Kidney glomerular epithelial cell (primary cell): ENCODE measurements at places on chromosomes 3 and 15.

DNA sequence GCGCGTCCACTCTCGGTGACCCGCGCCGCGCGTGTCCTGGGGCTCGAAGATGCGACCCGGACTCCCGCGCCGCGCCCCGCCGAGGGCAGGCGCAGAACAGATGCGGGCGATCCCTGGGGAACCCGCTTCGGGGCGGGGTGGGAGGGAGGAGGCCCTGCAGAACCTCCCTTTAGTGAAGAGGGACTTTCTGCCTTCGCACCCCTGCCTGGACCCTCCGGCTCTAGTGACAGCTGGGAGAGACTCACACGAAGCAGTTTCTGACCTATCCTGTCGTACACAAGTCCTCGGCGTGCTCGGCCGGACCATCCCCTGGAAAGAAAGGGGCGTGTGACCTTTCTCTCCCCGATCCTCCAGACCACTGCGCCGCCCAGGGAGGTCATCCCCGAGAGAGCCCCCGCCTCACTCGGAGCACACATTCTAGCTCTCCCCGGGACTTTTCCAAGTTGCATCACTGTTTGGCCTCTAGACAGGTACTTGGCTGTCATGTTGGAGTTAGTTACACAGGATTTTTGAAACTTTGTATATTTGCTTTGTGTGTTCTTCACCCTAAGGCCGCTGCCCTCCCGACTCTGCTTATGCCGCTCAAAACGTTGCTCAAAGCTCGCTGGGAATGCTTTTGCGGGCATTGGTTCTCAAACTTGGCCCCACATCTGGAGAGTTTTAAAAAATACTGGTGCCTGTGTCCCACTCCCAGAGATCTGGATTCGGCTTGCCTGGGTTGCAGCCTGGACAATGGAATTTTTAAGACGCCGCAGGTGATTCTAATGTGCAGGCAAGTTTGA is 582 bp downstream of the CGNL1 start:
- DNase-seq, result no peak

DNA sequence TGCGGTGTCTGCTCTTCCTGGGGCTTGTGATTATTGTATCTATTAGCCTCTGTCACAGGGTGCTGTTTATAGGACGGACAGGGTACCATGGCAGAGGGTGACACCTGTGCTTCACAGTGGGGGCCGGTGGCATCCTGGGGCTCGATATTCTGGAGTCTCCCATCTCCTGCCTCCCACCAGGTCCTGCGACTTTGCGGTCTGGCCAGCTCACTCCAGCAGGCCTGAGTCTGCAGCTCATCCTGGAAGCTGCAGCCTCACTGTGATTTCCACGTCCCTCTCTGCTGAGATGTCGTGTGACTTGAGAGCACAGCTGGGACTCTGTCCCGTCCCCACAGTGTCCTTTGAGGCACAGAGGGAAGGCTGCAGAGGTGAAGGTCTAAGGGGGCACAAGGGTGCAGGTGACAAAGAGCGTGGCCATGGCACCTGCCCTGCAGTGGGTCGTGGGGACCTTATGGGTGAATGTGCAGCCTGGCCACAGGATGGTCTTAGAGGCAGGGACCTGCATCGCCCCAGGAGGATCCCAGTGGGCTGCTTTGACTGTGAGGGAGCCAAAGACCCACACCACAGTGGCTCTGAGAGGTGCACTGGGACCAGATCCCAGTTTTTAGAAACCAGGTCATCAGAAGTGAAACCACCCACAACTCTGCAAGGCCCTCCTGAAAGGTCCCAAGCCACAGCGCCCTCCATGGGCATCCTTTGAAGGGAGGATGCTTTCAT is 172.8 kb downstream of the KLF13 start:
- DNase-seq, result no peak

DNA sequence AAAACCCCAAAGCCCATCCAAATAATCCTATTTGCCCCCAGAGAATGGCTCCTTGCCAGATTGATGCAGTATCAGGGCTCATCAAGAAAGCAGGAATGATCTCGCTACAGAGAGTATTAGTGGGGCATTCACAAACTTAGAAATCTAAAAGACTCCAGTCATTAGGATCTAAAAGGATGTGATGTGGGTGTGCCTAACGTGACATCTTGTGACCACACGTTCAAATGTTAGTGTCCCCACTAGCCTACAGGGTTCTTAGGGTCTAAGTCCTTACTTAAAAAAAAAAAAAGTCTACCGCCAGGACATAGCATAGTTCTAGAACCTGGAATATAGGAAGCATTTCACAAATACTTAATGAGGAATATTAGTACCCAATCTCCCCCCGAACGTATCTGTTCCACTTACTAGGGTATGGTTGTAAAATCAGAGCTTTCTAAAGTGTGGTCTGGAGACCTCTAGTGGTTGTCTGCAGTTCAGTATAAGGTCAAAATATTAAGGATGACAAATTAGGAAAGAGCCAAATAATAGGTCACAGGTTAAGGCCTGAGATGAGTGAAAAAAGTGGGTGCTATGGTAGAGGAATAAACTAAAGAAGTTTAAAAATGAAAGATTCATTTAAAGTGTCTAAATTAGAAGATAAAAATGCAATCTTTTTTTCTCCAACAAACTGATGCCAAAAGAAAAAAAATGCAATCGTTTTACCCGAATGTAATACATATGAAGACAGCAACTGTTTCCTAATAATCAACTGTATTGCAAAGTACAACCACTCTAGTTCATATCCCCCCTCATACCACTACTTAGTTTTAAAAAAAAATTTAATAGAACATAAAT is 4.2 kb upstream of the CHRM5 start:
- peak; percentile 34 for DNase-seq

DNA sequence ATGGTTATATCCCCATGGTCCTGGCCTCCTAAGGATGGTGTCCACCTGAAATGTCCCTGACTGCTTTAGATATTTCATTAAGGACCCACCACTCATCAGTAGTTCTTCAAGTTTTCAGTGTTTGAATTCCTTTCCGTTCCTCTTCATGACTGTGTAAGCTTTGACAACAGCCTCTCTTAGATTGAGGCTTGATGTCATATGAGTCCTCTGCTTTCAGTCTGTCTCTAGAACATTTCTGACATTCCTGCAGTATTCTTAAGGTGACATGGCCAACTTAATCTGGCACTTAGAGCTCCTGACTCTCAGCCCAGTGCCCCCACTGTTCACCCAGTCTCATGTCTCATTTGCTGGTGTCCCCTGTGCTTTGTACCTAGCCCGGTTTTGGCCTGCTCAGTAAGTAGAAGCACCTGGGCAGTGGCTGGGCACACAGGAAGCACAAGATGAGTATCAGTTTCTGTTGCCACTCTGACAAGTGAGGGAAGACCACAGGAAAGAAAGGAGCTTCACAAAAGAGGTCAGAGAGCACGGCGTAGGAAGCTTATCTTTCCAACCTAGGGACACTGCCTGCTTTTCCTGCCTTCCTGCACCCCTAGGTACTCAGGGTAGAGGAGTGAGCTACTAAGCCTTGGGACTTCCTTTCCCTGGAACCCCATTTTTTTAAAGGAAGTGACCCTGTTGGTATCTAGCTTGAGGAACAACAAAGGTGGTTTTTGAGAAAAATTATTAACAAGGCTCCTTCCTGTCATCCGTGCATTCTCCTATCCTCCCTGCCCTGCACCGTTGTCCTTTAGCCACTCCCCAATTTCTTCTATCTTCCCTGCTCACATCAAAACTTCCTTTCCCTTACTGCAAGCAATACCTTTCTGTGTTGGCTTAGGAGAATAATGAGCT is 103.1 kb downstream of the KLHL25 start:
- no peak for DNase-seq

DNA sequence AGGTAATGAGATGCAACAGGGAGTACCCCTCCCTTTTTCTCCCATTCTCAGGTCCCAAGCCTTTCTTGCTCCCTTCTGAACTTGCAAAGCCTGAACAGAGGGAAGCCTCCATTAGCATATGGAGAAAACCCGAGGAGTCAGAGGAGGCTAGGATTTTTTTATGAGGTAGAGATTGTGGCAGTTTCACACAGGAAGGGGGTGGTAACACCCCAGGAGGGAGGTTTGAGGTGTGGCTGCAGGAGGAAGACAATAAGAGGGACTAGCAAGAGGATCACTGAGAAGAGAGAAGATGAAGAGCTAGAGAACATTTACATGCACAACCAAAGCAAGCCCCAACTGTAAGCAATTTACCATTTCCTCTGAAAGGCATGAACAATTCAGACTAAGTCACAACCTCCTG is 322.7 kb downstream of the SV2B start:
- no peak for DNase-seq

GRCh38 chr3:177529071-177529550 is 331.8 kb upstream of the TBL1XR1 start:
- no peak for DNase-seq

DNA sequence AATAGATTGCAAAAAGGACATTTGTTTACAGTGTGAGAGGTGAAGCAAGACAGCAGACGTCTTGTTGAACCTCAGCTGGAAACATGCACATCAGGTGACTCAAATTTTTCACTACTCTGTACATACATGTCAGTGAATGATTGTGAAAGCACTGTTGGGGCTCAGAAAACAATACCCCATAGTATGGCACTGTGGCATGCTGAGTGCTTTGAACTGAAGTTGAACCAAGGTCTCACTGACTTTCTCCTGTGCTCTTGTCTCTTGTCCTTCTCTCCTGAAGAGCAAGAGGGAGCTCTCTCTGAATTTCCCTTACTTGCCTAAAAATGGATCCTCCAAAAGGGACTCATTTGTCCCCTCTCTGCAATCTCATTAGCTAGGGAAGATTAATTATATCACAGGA is 24.5 kb upstream of the NEDD4 start:
- DNase-seq, result no peak

DNA sequence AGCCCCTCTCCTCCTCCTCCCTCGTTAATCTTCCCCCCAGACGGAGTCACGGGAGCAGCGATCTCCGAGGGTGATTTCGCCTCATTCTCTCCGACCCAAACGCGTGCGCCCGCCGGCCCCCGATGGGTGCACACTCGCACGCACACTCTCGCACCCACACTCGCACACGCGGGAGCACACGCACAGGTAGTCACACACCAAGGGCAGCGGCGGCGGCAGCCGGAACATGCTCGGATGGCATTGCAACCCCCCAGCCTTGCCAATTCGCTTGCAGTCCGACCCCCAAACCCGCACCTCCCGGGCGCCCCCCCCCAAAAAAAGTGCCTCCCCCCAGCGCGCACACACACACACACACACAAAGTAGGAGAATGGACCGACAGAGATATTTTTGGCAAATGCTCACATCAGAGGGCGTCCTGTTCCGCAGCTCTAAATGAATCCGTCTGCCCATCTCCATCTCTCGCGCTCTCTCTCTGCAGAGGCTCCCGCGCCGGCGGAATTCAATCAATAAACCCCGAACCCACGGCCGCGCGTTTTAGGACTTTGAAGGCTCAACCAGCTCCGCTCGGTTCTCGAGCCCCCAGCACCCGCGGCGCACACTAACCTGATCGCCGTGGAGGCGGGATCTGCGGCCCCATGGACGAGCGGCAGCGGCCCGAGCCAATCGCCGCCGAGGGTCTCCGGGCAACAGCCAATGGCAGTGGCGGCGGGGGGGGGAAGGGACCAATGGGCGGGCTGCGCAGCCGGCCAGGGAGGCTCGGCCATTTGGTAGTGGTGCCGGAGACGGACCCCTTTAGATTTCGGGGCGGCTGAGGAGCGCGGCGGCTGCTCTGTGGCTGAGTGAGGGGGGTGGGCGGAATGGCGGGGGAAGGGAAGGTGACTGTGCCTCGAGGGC is at the start of gene ANP32A:
TSS of gene ANP32A (minus strand) at position 601 of the 895 bp plus-strand sequence. CDS start at position 457, 144 bp downstream.
- peak; percentile 93 for DNase-seq

DNA sequence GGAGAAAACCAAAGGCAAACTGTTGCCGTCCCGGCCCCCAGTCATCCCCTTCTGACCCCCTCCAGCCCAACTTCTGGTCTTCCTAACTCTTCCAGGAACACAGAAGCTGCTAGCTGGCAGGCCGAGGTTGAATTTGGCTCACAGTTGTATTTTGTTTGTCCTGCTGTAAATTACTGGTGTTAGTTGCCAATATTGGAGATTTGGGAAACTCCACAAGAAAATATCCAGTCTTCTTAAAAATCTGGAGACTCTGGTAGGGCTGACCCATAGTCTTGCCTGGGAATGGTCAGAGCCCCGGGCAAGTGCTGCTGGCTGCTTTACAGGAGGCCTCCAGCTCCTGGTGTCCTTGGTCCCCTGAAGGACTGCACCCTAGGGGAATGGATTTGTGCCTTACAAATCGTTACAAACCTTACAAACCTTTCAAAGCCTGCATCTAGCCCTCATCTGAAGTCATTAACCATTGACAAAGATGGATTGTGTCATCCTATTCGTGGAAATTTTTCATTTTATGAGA is 112.0 kb upstream of the MCTP2 start:
- DNase-seq, result no peak

DNA sequence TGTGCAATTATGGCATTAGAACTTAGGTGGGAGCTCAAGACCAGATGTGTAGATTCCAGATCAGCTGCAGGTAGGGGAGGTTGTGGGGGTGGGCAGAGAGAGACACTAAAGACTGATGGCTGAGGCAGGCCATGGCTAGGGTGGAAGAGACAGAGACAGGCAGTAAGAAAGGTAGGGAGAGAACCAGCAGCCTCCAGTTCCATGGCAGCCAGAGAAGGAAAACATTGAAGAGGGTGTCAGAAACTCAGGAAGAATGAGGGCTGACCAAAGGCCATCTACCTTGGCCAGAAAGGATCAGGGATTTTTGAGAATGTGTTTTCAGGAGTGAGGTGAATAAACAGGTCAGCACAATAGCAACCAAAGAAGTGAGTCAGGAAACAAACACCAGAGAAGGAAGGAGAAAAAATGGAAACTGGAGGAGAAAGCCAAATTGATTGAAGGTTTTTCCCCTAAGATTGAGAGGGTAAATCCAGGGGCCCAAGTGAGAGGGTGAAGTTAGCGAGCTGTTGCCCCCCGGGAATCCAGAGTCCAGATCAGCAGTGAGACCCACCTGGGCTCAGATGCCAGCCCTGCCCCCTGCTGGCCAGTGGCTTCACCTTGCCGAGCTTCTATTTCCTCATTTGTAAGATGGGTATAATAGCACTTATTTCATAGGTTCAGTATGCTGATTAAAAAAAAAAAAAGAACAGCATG is 41.0 kb downstream of the ABHD2 start:
- peak; percentile 23 for DNase-seq

DNA sequence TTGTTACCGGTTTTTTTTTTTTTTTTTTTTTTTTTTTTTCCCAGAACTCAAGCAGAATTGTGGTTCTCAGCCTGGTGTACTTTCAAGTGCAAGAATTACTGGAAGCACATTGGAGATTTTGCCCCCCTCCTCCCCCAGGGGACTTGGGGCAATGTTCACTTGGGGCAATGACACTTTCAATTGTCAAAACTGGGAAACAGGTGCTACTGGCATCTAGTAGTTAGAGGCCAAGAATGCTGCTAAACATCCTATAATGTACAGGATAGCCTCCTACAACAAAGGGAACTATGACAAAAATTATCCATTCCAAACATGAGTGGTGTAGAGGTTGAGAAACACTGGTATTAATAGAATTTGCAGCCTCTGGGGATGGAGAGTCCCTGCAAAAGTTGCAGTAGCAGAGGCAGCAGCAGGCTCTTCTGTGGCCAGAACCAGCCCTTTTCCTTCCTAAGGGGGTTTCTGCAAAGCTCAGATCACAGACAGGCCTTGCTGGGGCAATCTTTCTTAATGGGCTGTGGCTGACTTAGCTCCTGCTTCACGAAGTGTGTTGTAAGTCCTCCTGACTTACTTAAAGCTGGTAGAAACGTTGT is 144.3 kb upstream of the MRPS22 start:
- no peak for DNase-seq
